ENCODE measurements at places on chromosomes 3 and 15. TPM values are rescaled to one million over a fixed set of nuclear protein-coding genes. Genes with fewer than 3 reads are reported as not detected.

The LSAMP gene
- polyA plus RNA-seq = 13.6 TPM

The GPR62 gene
- 0.44 TPM for polyA plus RNA-seq

The GHRL gene
- 4.3 TPM for polyA plus RNA-seq

The PLA2G4D gene
- 0.07 TPM for polyA plus RNA-seq

The GABRB3 gene
- 6.9 TPM for polyA plus RNA-seq

The SEMA3F gene
- polyA plus RNA-seq = 81.1 TPM

The POLQ gene
- polyA plus RNA-seq = 5.4 TPM

The EPB42 gene
- polyA plus RNA-seq = 1.2 TPM

The QTRT2 gene
- 27.0 TPM for polyA plus RNA-seq

The FGF7 gene
- 21.6 TPM for polyA plus RNA-seq

The RARB gene
- 62.3 TPM for polyA plus RNA-seq

The EIF2B5 gene
- 49.4 TPM for polyA plus RNA-seq

- no peak for DNase-seq
These were observed 208.3 kb upstream of the RBMS3 start for GRCh38 chr3:29072611-29073010.

GRCh38 chr3:8730656-8731055, 2.9 kb upstream of the CAV3 start:
- DNase-seq = no peak

- no peak for DNase-seq
These were observed 53.9 kb upstream of the DAZL start for GRCh38 chr3:16658925-16659793.

DNA sequence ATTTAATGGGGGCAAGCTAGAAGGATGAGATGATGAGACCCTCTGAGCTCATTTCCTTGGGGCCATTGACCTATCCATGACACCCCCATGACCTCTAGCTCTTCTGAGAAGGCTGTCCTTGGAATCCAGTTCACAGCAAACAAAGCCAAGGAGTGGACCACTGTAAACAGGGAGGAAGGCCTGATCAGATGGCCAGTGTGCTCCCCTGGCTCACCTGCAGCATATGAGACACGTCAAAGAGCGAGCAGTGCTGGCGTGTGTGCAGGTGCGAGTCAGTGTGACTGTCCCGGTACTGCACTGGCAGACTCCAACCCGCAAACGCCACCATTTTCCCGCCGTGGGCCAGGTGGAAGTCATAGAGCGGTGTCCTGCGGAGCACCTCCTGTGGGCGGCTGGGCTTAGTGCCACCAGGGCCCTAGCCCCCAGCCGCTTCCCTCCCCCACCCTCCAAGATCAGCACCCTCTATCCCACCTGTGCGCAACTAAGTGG, 339 bp downstream of the AMT start:
- DNase-seq = no peak

DNA sequence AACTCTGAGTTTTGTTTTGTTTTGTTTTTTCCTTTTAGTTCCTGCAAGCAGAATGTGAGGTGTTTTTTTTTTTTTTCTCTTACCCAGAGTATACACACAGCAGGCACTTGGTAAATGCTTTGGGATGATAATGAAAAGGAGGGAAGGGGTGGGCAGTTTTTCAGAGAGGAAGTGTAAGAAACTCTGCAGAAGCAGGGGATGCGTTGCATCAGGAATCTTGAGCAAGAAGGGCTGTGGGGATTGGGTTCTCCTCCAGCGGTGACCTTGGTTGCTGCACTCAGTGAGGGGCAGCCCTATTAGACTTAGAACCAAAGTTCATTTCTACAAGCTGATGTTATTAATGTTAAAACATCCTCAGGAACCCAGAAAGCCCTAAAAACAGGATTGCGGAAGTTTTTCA, 32.2 kb upstream of the TMEM158 start:
- no peak for DNase-seq

- DNase-seq = no peak
These were observed 280.4 kb downstream of the CD47 start for GRCh38 chr3:107810171-107811071.

DNA sequence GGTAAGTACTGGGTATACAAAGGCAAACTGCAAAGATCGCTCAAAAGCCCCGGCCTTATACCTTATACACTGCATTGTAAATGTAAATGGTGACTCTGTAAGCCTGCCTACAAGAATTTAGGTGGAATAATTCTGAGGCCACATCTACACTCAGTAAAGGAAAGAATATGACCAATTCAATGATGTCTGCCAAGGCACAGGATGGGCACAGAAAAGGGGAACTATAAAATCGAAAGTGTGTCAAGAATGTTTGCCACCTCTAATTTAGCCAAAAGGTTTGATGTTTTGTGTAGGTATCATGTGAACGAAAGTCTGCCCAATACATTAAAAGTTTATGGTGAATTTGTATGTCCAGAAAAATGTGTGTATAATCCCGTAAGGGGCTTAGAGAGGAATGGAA, 96.1 kb downstream of the FOXP1 start:
- DNase-seq = no peak

DNA sequence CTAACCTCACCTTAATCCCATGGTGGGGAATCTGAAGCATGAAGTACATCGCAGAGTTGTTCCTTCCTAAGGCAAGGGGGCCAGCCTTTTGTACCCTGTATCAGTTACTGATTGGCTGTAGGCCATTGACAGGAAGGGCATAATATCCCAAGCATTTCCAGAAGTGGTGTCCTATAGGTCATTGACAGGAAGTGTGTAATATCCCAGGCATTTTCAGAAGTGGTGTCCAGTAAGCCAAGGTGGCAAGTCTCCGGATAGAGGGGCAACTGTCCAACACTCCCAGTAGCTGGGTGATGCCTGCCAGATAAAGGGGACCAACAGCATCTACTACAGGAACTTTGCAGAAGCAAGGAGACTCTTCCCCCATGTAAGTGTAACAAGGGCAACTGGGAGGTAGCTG, 52.1 kb upstream of the MYRIP start:
- no peak for DNase-seq

DNA sequence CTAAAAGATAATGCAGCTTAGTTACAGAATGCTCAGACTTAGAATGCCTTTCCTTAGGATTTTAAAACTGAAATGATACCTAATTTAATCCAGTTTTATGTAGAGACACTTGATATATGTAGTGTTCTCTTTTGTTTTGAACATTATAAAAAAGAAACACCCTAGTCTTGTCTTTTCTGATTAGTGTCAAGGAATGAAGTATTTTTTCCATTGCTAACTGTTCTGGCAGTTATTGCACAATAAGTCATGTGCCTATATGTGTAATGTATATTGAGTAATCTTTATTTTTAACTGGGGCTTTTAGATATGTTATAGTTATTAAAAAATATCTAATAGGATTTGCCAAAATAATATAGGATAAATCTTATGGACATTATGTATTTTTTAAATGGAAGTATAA, 4.5 kb downstream of the ARL8B start:
- DNase-seq = no peak

- DNase-seq = no peak
These were observed 20.9 kb upstream of the TEX9 start for GRCh38 chr15:56344336-56344735.

- DNase-seq = no peak
These were observed 175.4 kb downstream of the EBLN2 start for GRCh38 chr3:73236867-73237266.

DNA sequence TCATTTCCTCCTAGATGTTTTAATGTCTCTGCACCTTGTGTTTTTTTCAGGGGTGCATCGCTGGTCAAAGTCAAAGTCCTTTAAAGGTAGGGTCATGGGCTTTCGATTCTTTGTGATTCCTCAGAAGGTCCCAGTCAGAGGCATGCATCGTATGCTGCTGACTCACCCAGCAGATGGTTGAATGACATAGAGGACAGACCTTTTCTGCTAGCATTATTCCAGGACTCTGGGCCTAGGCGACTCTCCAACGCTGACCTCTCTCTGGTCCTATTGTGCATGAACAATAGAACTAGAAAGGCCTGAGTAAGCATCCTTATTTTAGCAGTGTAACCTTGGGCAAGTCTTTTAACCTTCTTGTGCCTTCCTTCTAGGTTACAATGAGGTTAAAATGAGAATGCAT, 75.9 kb downstream of the DGKG start:
- DNase-seq = no peak

GRCh38 chr3:172355836-172356235, 92.4 kb downstream of the GHSR start:
- DNase-seq = no peak

GRCh38 chr3:5187920-5188418, 462 bp downstream of the EDEM1 start:
- peak; percentile 26 for DNase-seq

- peak; percentile 26 for DNase-seq
These were observed 933 bp downstream of the DZIP1L start for GRCh38 chr3:138114431-138114918.

DNA sequence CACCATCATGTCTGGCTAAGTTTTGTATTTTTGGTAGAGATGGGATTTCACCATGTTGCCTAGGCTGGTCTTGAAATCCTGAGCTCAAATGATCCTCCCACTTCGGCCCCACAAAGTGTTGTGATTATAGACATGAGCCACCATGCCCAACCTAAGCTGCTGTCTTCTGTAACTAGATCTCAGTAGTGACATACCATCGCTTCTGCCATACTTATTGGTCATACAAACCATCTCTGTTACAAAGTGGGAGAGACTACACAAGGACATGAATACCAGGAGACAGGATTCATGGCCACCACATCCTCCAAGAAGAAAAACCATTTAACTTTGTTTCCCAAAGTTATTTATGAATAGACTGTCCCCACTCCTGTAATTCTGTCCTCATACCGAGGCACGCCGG, 81.3 kb downstream of the SMAD6 start:
- no peak for DNase-seq

GRCh38 chr3:46699676-46700523, 1.3 kb upstream of the TMIE start:
- DNase-seq = no peak

- DNase-seq = no peak
These were observed 27.4 kb upstream of the FURIN start for GRCh38 chr15:90840954-90841353.

DNA sequence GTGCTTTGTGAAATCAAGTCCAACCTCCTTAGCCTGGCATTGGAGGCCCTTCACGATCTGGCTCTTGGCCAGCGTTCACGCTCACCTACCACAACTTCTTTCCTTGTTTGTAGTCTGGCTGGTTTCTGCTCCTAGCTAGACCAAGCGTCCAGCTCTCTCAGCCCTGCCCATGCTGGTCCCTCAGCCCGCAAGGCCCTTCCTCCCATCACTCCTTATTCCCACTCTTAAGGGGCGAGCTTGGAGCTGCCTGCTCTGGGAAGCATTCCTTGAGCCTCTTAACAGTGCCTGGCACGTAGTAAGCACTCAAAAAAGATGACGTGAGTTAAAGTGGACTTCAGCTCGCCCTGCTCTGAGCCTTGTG, 8.7 kb downstream of the SLC6A6 start:
- DNase-seq = no peak

GRCh38 chr3:10378246-10378645, 57.3 kb upstream of the SEC13 start:
- DNase-seq = no peak

- no peak for DNase-seq
These were observed 45.6 kb downstream of the KNL1 start for GRCh38 chr15:40639677-40640076.

- DNase-seq = no peak
These were observed 27.5 kb upstream of the LCTL start for GRCh38 chr15:66593219-66593780.

DNA sequence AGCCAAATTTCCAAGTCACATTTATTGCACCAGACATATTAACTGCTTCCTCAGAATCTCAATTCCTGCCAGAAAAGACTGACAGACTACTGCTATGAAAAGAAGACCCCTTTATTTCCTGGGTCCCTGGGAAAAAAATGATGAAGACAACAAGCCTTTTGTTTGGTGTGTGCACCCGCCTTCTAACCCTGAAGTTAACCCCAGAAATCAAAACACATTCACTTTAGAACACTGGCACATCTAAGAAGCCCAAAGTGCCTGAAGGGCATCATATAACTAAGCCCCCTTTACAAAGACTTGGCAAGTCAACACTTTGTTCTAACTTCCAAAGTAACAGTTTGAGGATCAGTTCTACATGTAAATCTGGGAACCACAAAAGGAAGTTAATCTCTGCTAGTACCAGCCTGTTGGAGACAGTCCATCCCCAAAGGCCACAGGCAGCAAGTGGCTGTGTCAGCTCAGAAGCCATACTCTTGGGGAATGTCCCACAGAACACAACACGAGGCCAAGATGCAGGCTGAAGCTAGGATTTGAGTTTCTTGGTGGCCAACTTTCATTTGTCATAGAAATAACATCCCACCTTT, 16.3 kb upstream of the ATP1B3 start:
- no peak for DNase-seq

GRCh38 chr3:37652851-37653250, 208.8 kb upstream of the CTDSPL start:
- no peak for DNase-seq

GRCh38 chr3:32821686-32822296, 4.0 kb downstream of the TRIM71 start:
- DNase-seq = no peak

DNA sequence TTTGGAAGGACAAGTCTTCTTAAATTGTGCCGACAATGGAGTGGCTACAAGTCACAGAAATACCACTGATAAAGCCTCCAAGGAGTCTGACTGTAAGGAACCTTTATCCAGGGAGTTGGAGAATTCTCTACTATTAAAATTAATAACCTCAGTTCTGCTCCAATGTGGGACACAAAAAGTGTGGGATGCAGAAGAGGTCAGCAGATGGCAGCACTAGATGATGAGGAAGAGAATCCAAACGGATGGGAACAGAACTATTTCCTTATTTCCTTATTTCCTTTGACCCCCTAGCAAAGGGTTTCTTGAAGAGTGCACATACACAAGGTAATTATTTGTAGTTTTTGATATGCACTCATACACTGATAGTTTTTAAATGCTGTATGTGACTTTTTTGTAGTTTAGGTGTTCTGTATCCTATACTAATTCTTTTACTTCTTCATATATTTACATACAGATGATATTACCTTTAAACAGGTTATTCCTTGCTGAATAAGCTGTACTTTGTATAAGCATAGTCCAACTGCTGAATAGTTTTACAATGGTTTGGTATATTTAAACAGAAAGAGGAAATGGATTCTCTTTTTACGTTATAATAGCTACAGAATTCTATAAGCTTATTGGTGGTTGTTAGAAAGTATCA, 25.6 kb upstream of the NLGN1 start:
- peak; percentile 1 for DNase-seq

GRCh38 chr15:26129852-26130251, 266.7 kb upstream of the ATP10A start:
- DNase-seq = no peak

- DNase-seq = no peak
These were observed 6.8 kb downstream of the ARL6IP5 start for GRCh38 chr3:69091389-69092029.

DNA sequence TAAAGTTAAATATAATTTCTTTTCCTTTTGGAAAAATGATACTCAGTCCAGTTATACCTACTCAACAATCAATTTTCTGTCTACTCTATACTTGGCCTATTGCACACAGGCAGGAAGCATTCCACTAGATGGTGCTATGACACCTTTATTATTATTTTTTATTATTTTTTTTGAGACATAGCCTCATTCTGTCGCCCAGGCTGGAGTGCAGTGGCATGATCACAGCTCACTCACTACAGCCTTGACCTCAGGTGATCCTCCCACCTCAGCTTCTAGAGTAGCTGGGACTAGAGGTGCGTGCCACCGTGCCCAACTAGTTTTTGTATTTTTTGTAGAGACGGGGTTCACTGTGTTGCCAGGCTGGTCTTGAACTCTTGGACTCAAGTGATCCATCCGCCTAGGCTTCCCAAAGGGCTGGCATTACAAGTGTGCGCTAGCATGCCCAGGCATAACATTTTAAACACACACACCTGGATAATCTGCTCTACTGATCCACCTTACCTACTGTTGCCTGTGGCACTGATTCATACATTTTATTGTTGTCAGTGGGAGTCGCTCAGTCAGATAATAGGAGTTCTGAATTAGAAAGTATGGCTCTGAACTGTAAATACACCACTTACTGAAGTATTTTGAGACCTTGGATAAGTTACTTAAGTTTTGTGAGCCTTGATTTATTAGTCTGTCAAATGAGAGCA, 56.2 kb downstream of the EIF3J start:
- no peak for DNase-seq

Data from right renal pelvis (tissue), 4 donors.